NCI-H345 (cell line): ENCODE measurements at places on chromosomes 4 and X.

- no peak for DNase-seq
Observed at GRCh38 chr4:113951263-113951662, 28.2 kb downstream of the ARSJ start.

- peak; percentile 37 for DNase-seq
Observed at GRCh38 chr4:139977838-139978609, 176.0 kb downstream of the MAML3 start.

GRCh38 chrX:153454901-153455550 is 9.2 kb upstream of the TREX2 start:
- DNase-seq, result no peak

DNA sequence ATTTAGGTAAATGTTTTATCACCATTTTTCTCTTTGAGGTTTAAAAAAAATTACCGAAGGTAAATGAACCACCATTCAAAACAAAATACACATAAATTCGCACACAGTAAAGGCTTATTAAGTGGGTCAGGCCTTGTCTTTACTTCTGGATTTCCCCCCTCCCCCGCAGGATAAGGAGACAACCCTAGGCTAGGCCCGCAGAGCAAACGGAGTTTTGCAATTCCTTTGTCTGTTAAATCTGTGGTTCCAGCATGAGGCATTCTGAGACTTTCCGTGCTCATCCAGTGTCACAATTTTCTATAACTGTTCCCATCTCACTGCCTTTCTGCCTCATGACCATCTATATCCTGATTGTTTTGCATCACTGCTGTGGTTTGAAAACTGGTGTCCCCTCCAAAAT is 307.4 kb downstream of the DCHS2 start:
- DNase-seq, result no peak

DNA sequence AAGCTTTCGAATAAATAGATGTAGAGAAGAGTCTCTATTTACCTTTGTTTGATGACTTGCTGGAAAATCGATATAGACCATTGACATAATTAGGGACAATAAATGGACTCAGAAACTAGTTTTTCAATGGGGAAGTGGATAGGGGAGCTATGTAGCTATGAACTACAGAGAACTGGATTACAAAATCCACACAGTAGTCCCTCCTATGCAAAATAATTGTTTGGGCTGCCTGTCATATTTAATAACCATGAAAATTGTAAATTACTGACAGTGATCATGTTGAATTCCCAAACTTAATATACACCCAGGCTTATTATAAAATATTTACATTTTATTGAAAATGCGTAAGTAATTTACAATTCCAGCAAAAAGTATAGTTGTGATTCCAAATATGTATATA is 333.1 kb upstream of the FAM241A start:
- DNase-seq, result no peak

DNA sequence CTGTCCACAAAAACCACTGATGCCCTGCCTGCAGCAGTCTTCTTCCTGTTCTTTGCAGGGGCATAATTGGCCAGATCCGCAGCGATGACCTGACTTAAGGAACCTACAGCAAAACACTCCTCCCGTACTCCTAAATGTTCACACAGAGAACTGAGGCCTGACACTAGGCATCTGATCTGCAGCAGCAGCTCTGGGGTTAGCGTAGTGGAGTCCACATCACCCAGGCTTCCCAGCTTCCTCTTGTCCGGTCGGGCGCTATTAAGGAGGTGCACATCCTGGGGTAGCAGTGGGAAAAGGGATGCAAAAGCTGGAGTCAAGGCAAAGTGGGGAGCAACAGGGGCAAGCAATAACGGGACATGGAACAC is 758 bp downstream of the SCFD2 start:
- no peak for DNase-seq

GRCh38 chr4:11011249-11011648 is 326.7 kb upstream of the CLNK start:
- no peak for DNase-seq
